Retina (tissue), 1 donor: ENCODE measurements at places on chromosomes 13 and 19.

- no peak for DNase-seq
Measured at GRCh38 chr19:56097306-56097705, 23.8 kb downstream of the ZNF787 start.

DNA sequence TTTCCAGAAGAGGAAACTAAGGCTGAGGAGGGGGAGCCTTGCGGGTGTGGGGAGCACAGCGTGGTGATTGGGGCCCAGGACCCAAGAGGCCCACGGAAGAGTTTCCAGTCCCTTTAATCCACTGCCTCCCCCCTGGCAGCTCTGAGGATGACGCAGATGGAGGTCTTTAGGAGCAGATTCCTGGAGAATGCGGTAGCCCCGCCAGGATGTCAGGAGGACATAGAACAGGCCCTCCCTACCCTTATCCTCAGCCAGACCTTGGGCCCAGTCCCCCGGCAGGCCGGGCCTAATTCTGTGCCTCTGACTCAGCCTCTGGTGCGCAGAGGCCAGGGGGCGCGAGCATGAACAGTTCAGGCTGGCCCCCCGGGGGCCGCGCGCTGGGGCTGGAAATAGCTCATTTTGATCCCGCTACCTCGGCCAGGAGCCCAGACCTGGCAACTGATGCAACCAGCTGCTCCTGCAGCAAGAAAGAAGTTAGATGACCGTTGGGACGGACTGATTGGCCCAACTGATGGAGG is 461 bp upstream of the HSPB6 start:
- DNase-seq: no peak

GRCh38 chr13:72164811-72165210 is 297.8 kb upstream of the DACH1 start:
- DNase-seq: no peak

- DNase-seq: no peak
Measured at GRCh38 chr19:48210005-48210404, 39.5 kb downstream of the ZSWIM9 start.
